ENCODE measurements at places on chromosomes 13 and 19. TPM values are rescaled to one million over a fixed set of nuclear protein-coding genes. Genes with fewer than 3 reads are reported as not detected.

Gene TRIM13
- total RNA-seq: 13.8 TPM

Gene COL5A3
- total RNA-seq: 0.05 TPM

Gene RASAL3
- 18.7 TPM for total RNA-seq

Gene CFD
- 0.40 TPM for total RNA-seq

Gene KIRREL2
- total RNA-seq: not detected

Gene FAM216B
- not detected for total RNA-seq

Gene ANKLE1
- total RNA-seq: 0.73 TPM
